Astrocyte (in vitro differentiated cells and primary cell): ENCODE measurements at places on chromosomes 2 and 18.

- no peak for DNase-seq
Observed at GRCh38 chr2:233571001-233571400, 4.4 kb upstream of the USP40 start.

DNA sequence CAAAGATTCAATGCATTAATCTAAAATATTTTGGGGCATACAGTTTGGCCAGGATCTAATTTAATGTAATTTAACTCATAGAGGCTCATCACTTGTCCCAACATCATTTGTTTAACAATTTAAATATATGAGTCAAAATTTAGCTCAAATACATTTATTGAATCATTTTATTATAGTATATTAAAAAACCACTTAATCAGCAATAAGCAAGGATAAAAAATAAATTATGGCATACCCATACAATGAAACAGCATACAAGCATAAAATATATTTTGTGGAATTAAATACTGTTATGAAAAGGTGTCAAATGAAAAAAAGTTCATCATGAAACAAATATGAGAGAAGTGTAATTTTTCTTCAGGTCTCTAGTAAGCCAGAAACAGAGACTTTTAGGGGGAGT lies 34.9 kb downstream of the LRPPRC start:
- DNase-seq: no peak

DNA sequence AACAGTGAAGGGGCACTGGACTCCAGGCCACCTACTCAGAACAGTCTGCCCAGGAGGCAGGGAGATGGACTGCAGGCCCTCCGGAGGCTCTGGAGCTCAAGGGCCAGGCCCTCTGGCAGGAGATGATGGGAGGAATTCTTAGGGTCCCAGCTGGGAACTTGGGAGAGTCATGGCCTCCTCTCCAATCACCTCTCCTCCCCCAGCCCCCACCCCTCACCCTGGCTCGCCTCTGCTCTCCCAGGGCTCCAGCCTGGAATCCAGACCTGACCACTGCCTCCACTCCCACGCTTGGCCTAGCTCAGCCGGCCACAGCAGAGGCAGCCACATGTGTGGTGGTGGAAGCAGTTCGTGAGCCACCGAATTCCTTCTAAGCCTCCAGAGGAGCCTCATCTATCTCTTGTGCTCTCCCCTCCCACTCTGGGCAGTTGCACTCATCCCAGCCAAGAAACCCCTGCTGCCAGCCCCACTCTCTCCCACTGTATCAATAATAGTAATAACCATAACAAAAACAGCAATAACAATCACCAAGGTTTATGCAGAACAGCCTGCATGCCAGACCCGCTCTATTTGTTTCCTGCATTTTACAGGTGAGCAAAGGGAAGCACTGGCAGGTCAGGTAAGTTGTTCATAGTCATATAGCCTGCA lies 67.4 kb downstream of the TNS1 start:
- DNase-seq: peak; percentile 92

GRCh38 chr2:124112966-124113365 lies 87.9 kb downstream of the CNTNAP5 start:
- DNase-seq: peak; percentile 52

DNA sequence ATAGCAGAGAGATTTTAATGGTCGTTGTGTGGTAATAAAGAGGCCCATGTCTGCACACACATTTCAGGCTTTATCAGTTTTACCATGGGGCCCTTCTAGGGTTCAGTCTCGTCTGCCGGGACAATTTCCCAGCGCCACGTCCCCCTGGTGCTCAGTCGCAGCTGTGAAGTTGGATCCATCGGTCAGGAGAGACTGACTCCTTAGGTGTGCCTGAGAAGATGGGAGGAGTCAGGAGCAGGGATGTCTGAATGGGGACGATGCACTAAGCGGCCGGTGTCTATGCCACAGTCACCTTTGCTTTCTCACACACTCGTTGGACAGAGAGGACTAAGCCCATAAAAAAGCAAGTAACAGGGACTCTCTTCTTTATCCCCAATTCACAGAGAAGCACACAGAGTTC lies 71.4 kb downstream of the TWIST2 start:
- DNase-seq: no peak

- peak; percentile 25 for DNase-seq
Observed at GRCh38 chr2:182499706-182500470, 73.1 kb upstream of the PDE1A start.

- DNase-seq: no peak
Observed at GRCh38 chr2:37895140-37895539, 29.9 kb upstream of the RMDN2 start.

GRCh38 chr2:27723372-27724144 lies 48.0 kb upstream of the MRPL33 start:
- DNase-seq: peak; percentile 50

DNA sequence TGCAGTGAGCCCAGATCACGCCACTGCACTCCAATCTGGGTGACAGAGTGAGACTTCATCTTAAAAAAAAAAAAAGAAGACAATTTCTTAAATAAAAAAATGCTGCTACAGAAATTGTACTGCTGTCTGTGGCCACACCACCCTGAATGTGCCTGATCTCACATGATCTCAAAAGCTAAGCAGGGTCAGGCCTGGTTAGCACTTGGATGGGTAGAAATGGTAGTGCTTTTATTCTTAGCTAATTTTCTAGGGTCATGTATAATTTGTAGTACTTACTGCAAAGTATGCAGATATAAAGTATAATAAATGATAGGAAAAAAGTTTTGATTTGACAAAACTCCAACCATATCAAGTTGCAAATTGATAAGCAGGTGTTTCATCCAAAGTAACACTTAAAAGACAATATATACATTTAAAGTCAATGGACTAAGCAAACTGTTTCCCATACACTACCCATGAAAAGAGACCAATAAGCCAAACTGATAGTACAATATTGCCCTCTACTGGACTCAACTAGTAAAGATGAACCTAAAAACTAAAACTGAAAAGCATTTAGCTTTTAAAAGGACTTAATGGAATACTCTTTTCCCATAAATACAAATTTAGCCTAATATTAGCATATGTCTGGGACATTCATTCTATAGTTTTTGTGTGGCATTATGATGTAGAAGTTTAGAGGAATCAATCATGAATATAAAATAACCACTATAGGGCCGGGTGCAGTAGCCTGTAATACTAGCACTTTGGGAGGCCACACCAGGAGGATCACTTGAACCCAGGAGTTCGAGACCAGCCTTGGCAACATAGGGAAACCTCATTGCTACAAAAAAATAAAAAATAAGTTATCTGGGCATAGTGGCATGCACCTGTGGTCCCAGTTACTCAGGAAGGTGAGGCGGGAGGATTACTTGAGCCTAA lies 18.6 kb upstream of the PEX13 start:
- no peak for DNase-seq

DNA sequence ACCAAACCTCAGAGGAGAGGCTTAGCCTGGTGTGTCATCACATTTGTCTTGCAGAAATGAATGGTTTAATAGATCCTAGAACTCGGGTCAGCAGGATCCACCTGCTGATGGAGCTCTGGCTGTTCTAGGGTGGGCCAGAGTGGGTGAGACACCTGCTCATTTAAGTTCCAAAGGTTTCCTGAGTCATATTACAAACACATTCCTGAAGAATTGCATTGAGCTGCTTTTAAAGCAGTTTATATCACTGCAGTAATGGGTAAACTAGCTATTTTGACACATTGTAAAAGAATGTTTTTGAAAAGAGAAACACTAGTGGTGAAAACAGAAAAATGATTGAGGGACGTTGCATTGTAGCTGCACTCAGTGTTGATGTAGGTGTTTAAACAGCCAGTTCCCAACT lies 175.3 kb upstream of the TCF4 start:
- peak; percentile 87 for DNase-seq

- DNase-seq: no peak
Observed at GRCh38 chr2:226283796-226284195, 515.8 kb downstream of the IRS1 start.

GRCh38 chr2:99822474-99823207 lies 319.7 kb downstream of the AFF3 start:
- DNase-seq: peak; percentile 55

GRCh38 chr18:49026501-49027373 lies 76.0 kb upstream of the SMAD7 start:
- DNase-seq: no peak

DNA sequence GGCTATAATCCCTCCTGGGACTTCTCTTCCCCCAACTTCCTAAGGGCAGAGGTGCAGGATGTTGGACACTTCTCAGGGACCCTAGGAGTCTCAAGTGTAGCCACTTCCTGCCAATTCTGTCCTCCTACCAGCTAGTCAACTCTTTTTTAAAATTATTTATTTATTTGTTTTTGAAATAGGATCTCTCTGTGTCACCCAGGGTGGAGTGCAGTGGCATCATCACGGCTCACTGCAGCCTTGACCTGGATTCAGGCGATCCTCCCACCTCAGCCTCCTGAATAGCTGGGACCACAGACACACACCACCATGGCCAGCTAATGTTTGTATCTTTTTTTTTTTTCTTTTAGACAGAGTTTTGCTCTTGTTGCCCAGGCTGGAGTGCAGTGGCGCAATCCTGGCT lies 11.5 kb downstream of the SFTPB start:
- DNase-seq: no peak

GRCh38 chr18:35063875-35064690 lies 22.9 kb downstream of the MAPRE2 start:
- DNase-seq: no peak

DNA sequence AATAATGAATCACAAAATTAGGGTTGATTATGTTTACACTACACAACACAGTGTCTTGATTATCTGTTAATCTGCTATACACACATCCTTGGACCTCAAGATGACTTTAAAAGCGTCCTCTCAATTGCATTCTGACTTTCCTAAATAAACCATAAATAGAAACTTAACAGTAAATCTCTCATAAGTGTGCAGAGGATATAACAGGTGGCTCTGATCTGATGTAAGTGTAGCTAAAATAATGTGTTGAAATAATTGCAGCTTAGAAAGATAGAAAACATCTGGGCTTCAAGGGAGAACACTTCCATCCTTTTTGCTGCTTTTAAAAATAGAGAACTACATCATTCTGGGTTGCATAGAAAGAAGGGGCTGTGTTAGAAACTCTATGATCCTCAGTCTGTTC lies 78.4 kb upstream of the EFEMP1 start:
- no peak for DNase-seq

DNA sequence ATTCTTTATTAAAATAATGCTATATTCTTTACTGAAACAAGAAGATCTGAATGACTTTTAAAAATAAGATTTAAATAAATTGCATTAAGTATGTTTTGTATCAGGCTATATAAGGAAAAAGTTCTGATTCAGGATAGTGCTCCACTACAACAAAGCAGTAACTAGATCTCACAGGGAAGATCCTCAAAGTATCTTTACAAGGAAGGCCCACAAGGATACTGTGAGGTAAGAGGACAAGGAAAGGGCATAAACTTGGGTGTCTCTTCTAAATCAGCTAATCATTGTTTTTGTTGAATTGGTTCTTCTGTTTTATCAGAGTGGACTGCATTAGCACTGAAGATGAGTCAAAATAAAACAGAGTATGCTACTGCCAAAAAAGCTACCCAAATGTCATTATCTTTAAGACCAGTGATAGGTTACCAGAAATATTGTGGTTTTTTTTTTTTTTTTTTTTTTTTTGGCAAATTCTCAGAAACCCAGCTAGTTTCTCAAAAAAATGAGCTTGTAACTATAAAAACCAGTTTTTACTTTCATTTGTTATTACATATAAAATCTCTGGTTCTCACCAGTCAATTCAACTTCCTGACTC lies 160.9 kb downstream of the BAZ2B start:
- no peak for DNase-seq

DNA sequence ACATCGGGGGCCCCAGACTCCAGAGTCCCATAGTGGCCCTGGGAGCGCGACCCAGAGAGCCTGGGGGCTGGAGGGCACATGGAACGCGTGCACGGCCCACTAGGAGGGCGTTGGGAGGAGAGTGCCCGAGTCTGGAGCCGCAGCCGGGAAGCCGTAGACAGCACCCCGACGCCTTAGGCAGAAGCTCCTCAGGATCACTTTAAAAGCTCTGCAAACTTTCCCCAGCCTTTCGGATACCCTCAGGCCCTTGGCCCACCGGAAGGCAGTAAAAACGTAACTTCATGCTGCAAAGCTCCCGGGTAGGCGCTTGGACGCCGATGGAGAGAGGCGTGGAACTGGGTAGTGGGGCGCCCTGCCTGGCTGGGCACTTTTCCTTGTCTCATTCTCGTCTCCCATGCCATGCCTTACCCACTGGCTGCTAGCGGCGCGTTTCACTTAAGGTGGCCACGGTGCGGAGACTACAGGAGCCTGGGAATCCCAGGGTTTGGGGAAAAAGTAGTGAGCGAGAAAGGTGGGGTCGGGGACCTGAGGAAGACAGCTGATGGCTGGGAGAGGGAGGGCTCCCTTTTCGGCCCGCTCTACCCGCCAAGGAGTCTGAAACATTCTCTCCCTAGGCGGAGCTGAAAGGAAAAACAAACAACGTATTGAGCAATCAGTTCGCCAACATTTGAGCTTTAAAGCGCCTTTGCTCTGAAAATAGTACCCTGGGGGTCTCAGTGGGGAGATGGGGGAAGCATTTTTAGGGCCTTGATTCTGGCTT lies 141.8 kb downstream of the MEIS1 start:
- DNase-seq: no peak

- no peak for DNase-seq
Observed at GRCh38 chr2:153819501-153819900, 52.2 kb upstream of the GALNT13 start.

DNA sequence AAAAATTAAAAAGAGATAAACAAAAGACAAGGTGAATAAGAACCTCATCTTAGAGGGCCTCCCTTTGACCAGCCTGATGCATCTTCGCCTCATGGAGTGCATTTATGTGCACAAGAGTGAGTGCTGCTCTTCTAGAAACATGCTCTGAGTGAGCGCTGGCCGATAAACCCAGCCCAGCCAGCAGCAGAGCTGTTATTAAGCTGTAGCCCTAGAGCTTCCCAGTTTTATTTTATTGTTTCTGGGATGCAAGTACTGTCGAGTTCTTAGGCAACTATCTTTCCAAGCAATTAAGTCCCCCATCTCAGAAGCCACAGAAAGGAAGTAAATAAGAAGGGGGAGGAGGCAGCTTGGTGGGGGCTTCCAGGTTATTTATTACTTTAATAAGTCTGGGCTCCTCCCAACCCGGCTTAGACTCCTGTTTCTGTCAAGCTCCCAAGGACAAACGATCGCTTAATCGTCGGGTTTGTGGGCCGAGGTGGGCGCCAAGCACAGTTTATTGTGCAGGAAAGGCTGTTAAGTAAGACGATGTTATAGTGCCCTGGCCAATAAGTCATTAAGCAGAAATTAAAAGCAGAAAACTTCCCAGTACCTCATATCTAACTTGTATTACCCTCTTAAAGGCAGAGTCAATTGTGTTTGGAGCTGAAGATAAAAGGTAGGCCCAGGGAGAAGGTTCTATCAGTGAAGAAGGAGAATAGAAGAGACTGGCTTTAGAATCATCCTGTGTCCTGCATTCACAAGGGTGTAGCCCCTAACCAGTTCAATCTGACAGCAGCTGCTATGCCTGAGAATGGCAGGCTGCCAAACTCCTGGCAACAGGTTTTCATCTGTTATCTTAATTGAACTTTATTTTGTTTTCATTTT lies 176.3 kb downstream of the PIK3C3 start:
- DNase-seq: no peak
